ENCODE measurements at places on chromosomes 5 and 9.

- no peak for DNase-seq
Observed at GRCh38 chr5:155987265-155987810, 339.6 kb upstream of the SGCD start.

DNA sequence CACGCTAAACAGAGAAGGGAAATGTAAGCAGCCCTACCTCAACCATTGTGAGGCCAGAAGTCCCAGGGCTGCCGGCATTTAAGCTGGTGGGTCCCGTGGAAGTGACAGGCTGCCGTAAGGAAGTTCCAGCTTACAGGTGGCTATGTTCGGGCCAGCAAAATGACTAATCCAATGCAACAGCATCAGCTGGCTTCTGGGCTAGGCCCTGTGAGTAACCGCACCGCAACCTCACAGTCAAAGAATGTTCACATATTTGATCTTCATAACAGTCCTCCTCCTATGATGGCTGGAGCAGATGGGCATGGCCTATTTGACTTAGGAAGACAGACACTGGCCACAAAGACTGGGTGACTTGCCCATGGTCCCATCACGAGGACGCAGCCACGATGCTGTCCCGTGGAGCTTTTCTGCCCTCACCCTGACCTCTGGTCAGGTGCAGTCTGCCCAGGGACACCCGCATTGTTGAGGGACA, 88.2 kb downstream of the LIFR start:
- no peak for DNase-seq

- no peak for DNase-seq
Observed at GRCh38 chr5:9370256-9370655, 175.6 kb downstream of the SEMA5A start.

GRCh38 chr9:134220311-134220710, 55.9 kb upstream of the RNU6ATAC start:
- DNase-seq: peak; percentile 1

- DNase-seq: no peak
Observed at GRCh38 chr5:1930501-1930879, 47.8 kb upstream of the IRX4 start.

DNA sequence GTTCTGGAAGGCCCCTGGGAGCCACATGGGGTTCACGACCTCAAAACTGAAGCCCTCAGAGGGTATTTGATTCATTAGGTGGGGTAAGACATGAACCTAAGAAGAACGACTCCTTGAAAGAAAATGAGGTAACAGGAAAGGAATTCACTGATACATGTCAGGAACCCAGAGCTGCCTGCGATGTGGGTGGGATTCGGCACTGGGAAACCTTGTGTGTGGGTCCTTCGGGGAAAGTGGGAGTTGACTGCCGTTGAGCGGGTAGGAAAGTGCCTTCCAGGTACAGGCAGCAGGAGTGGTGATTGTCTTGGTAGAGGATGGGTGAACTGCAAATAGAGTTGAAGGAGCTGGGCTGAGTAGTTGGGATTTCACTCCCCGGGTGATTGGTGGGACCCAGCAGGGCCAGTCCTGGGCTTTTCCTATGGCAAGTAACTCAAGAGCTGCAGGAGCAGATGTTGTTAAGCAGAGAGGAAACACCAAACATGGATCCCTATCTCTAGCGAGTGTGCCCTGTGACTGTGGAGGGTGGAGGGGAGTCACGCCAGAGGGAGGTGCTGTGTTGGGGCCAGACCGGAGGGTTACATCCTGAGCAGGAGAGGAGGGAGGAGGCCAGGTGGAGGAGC, 30.8 kb downstream of the ANKRD33B start:
- DNase-seq: no peak

- DNase-seq: no peak
Observed at GRCh38 chr9:134912126-134912840, 5.4 kb downstream of the FCN1 start.

GRCh38 chr5:53515988-53516387, 35.6 kb downstream of the FST start:
- no peak for DNase-seq

GRCh38 chr5:58998544-58998943, 415.7 kb downstream of the RAB3C start:
- no peak for DNase-seq

- no peak for DNase-seq
Observed at GRCh38 chr9:108463932-108464606, 391.7 kb downstream of the ACTL7B start.

GRCh38 chr5:9698841-9699240, 68.7 kb upstream of the TAS2R1 start:
- no peak for DNase-seq

DNA sequence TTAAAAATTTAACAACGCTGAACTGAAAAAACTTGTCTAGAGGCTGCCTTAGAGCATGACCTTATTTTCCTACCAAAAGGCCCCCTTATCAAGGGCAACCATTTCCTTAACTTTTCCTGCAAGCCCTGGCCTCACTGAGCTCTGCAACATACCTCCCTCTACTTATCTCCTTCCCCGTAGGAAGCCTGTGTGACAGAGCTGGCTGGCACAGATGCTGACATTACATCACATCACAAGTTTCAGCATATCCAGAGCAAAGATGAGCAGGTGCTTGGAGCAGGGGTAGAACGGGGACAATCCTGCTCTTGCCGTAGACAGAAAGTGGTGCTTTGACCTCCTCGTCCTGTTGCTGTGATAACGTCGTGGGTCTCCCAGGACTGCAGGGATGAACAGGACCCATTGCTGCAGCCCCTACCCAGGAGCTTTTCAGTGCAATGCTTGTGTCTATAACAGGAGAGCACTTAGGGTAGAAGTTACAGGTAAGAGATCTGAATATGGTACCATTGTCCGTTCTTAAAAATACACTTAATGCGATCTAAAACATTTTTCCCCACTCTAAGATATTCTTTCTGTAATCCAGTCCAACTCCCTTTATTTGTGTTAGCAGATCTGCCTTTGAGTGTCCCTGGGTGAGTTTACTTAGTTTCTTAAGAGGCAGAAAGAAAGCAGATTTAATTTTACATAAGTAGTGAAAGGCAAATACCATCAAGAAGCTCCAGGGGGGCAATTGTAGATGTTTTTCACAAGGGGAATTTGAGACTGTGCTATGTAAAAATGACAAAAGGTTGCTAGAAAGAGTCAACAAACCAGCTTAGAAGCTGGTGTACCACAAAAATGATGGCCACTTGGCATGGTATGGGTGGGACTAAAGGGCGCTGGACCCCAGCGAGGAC, 101.9 kb upstream of the EFNA5 start:
- DNase-seq: no peak

DNA sequence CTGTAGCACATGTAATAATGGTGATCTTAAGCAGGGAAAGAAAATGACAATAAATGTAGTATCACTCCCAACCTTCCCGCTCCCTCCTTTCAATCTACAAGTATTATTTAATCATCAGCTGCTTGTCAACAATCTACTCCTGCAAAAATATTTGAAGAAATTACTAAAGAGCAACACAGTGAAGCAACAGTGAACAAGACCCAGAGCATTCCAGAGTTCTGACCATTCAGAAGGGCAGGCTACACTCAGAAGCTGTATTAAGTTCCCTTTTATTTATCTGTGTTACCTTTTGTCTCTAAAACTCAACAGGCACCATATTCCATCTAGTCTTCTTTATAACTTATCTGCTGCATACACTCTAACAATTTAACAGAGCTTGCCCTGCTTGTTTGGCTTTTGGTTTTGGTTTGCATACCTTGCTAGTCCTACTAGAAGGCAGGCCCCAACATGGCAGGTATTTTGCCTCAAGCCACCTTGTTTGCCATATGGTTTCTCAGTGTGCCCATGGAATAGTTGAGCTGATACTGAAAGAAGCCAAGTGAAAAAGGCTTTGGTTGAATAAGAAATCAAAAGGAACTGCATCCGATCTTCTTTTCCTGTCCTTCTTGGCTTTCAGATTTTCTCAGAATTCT, 253.9 kb downstream of the CEMIP2 start:
- no peak for DNase-seq

DNA sequence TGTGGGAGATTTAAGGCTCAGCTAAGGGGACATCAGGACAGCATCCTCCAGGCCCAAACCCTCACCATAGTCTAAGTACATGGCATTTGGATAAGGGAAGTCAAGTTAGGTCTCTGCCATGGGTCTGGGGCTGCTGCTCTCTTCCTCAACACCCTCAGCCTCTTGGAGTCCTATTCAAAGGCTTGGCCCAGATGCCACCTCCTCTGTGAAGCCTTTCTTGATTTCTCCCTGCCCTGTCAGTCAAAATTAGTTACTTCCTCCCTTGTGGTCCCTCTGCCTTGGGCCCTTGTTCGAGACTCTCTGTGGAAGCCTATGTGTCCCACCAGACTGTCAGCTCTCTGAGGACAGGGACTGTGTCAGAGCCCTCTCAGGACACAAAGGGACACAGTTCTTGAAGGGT, 17.7 kb upstream of the DAB2IP start:
- DNase-seq: no peak

- DNase-seq: no peak
Observed at GRCh38 chr9:134473141-134474054, 147.1 kb downstream of the RXRA start.

- DNase-seq: no peak
Observed at GRCh38 chr5:139100825-139101224, 97.3 kb downstream of the SIL1 start.

All from T-helper 1 cell (primary cell).